Right cardiac atrium (tissue), 5 donors: ENCODE measurements at places on chromosomes 16 and 17.

DNA sequence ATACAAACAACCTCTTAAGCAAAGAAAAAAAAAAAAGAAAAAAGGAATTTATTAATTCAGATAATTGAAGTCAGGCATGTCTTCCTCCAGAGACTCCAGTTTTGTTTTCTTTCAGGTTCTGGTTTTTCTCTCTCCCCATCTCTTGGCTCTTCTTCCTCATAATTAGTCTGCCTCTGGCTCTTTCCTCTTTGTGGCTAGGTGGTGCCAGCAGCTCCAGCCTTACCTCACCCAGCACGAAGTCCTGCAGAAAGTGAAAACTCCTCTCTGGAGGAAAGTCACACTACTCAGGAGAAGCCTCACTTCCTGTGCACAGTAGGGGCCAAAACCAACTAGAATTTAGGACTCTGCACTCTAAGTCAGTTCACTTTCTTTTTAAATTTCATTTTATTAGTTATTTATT lies 10.3 kb upstream of the NFAT5 start:
- no peak for DNase-seq

DNA sequence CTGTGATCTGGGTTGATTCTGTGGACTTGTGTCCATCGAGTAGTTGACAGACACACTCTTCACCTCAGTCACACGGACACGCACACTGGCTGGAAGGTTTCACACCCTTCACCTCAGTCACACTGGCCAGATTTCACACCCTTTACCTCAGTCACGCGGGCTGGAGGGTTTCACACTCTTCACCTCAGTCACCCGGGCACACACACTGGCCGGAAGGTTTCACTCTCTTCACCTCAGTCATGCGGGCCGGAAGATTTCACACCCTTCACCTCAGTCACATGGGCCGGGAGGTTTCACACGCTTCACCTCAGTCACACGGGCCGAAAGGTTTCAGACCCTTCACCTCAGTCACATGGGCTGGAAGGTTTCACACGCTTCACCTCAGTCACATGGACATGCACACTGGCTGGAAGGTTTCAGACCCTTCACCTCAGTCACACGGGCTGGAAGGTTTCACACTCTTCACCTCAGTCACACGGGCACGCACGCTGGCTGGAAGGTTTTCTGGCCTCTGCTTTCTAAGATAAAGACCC lies 96.2 kb downstream of the PGS1 start:
- no peak for DNase-seq

GRCh38 chr16:78842950-78843349 lies 743.5 kb downstream of the WWOX start:
- DNase-seq, result no peak

DNA sequence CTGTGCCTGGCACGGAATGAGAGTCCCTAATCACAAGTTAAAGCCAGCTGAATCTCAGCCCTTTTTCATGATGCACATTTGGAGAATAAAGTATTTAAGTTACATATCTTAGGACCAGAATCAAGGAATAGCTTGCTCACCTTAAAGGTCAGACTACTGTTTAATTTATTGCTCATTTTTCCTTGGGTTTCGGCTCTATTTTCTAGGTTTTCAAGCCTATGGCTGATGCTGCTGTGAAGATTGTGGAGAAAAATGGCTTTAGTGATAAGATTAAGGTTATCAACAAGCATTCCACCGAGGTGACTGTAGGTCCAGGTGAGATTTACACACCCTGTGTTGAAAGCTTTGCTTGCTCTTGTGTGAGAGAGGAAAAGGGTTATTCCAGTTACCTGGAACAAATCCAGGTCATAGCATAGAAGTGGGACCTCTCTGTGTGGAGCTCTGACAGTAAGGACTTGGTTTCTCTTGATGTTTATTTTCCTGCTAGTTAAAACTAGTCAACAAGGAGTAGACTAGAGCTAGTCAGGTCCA lies 18.1 kb downstream of the PRMT7 start:
- no peak for DNase-seq

GRCh38 chr17:81381632-81382577 lies 13.4 kb upstream of the BAHCC1 start:
- DNase-seq, result peak; percentile 44

GRCh38 chr16:4795828-4796572 lies 831 bp downstream of the SMIM22 start:
- no peak for DNase-seq

DNA sequence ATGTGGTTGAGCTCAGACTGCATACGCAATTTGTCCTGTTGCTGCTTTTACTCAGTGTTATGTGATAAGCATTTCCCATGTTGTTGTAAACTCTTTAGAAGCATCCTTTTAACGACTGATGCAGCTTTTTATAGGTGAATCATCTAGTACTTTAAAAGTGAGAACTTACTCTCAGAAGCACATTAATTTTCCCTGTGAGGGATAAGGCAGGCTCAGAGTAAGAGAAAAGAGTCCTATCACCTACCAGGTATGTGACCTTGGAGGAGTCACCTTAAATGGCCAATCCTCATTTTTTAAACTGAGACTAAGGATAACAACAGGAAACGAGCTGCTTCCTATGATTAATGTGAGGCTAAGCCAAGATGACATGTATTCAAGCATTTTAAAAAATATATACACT lies 34.4 kb upstream of the GAN start:
- DNase-seq, result no peak

- DNase-seq, result peak; percentile 87
Observed at GRCh38 chr16:57091975-57092785, at the start of gene CPNE2. TSS of gene CPNE2 (plus strand) at chr16:57092583. CDS start at chr16:57110743, 18,160 bp downstream.

DNA sequence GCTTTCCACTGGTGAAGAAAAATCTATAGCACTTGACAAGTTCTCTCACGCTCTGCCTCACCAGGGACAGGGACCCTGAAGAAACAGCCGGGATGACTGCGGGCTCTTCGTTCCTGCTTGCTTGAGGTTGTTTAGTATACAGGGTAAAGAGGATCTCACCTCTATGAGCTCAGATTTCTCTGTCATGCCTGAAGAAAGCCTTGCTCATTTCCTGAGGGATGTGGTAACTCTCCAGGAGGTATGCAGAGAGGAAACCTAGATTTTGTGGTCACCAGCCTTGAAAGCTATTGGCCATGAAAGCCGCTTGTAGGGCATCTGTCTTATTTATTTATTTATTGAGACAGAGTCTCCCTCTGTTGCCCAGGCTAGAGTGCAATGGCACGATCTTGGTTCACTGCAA lies 23.2 kb downstream of the USP43 start:
- DNase-seq, result no peak
